ENCODE measurements at places on chromosomes 3 and 15.

- no peak for DNase-seq
Measured at GRCh38 chr3:71184252-71184651, 399.3 kb downstream of the FOXP1 start.

- DNase-seq, result no peak
Measured at GRCh38 chr3:2589336-2589969, 490.8 kb downstream of the CNTN4 start.

DNA sequence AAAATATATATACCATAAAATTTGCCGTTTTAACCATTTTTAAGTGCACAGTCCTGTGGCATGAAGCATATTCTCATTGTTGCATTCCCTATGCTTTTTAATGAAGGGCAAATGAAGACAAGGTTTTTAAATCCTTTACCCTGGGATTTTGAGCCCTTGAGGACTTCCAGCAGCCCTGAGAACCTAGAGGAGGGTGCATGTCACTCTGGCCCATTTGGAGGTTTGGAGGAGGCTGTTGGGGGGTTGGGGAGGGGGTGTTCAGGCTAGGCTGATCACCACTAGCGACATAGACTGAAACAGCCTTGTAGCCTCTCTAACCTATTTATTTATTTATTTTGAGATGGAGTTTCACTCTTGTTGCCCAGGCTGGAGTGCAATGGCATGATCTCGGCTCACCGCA, 86.0 kb downstream of the SMAD6 start:
- peak; percentile 55 for DNase-seq

DNA sequence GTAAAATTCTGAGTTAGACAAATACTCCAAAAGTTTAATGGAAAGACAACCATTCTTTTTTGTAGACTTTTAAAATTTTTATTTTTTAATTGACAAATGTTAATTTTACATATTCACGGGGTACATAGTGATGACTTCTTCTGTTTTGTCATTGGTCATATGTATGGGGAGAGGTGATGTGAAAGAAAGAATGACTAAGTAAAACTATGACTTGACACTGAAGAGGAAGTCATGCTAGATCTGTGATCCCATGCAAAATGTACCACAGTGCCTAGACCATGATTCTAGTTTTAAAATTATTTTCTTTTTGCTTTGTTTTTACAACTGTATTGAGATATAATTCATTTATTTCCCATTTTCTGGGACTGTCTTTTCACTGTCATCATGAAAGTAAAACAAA, 281.6 kb downstream of the MBNL1 start:
- no peak for DNase-seq

DNA sequence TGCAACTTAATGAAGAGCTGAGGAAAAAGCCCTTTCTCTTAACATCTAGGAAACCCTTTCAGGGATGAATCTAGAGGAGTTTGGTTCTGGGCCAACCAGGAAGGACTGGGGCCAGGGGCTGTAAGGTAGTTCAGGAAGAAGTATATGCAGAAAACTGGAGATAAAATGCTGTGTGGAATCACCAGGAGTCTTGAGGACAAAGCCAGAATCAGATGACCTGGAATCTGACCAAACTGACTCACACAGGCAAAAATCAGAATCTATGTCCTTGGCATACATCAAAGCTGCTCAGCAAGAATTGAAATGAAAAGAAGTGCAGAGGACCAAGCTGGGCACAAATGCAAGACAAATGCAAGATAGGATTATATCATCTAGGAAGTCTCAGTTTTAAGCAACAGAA, 59.4 kb upstream of the ATP2C1 start:
- DNase-seq, result no peak

All from mesenteric fat pad (tissue), 1 donor.